Cortex of kidney (tissue), 1 donor: ENCODE measurements at places on chromosomes 4 and X.

GRCh38 chr4:11704186-11704830 is 275.6 kb upstream of the HS3ST1 start:
- no peak for DNase-seq

DNA sequence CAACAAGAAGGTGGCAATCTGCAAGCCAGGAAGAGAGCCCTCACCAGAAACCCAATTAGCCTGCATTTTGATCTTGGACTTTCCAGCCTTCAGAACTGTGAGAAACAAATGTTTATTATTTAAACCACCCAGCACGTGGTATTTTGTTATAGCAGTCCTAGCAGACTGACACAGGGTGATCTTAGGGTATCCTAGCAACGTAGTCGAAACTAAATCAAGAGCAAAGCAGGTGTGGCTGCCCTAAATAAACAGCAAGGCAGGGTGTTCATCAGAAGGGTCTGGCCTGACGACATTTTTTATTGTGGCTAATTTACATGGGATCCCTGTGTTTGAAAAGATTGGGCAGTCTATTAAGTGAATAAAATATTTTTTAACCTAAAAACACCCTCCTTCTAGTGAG is 198.8 kb downstream of the VEGFC start:
- no peak for DNase-seq

DNA sequence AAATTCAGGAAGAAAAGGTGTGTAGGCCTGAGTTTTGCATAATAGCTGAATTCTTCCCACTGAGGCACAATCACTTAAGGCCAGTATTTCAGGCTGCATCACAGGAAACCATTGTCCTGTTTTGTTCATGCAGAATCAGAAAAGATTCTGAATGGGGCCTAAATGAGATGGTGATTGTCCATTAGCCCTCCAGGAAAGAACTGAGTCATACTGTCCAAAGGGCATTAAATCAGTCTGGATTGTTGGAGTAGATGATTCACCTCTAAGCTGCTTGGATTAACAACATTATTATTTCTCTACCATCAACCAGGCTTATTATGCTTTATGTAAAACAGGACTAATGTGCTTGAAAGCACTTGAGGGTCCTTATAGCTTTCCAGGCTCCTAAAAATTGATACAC is 36.2 kb downstream of the CT47B1 start:
- DNase-seq = no peak

DNA sequence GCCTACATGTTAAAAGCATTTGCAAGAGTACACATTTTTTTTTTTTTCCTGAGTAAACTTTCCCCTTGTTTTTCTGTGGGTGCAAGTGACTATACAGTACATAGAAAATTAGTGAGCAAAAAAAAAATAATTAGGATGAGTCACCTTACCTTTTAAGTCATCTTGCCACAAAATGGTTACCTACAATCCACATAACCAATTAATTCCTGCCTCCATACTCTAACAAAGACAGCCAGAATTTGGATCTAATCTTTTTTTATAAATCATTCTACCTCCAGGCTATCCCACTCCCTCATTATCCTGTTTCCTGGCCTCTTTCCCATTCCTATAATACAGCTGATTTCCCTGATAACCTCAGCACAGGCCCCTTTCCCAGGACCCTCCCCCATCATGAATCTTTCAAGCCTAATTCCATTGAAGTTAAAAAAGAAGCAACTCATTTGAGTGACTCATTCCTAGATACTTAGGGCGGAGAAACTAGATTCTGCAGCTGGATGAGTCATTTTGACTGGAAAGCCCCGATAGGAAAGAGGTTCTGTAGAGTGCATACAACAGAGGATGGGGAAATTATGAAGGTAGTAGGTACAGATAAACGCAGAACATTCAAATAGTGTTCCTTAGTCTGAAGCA is 128.2 kb downstream of the C4orf51 start:
- no peak for DNase-seq

DNA sequence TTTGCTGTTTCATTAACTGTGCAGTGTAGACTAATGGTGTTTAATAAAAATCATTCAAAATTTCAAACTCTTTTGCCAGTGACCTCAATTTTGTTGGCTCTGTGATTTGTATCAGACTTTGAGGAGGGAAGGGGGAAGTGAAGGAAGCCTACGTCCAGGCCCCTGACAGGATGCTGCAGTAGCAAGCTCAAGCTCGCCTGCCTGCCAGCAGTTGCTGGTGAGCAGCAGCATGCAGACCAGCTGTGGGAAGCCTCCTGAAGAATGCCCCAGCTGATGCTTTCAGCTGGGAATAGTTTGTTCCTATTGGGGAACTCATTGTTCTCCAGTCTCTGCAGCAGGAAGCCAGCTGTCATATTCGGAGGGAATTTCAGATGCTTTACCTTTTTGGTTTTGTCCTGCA is 495.2 kb downstream of the AFF2 start:
- no peak for DNase-seq
